ENCODE measurements at places on chromosomes 2 and 18.

GRCh38 chr18:44826418-44827259 is 146.0 kb downstream of the SETBP1 start:
- DNase-seq = peak; percentile 79

GRCh38 chr2:108573061-108573460 is 38.8 kb downstream of the LIMS1 start:
- no peak for DNase-seq

DNA sequence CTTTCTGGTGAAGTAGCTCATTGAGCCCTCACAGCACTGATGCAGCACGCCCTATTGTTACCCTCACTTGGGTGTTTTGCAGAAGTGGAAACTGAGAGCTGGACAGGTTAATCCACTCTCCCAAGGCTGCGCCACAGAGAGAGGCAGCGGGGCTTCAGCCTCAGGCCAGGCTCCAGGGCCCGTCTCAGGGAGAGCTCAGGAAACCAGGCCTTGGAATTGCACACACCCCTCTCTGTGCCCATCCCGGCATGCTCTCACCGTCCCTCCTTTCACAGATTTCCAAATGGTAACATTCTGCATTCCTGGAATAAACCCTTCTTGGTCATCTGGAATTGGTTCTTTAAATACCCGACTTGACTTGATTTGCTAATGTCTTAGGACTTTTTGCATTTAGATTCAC is 51.5 kb downstream of the TWIST2 start:
- no peak for DNase-seq

- DNase-seq = no peak
These were observed 476.4 kb upstream of the CHST9 start for GRCh38 chr18:27661320-27662018.

DNA sequence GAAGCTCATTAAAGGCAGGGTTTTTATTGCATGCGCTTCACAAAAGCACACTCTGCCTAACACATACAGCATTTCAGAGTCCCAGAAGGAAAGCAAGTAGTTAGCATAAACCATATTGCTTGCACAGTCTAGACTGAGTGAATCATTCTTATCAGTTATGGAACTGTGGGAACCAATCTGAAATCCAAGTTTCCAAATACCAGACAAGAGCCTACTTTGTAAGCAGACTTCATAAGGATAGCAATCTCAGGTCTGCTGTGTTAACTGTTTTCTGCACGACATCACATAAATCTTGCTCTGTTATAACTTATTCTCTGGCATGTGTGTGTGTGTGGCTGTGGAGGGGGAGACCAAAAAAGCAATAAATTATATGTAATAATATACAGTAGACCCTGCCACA is 608.1 kb upstream of the REG3G start:
- no peak for DNase-seq

DNA sequence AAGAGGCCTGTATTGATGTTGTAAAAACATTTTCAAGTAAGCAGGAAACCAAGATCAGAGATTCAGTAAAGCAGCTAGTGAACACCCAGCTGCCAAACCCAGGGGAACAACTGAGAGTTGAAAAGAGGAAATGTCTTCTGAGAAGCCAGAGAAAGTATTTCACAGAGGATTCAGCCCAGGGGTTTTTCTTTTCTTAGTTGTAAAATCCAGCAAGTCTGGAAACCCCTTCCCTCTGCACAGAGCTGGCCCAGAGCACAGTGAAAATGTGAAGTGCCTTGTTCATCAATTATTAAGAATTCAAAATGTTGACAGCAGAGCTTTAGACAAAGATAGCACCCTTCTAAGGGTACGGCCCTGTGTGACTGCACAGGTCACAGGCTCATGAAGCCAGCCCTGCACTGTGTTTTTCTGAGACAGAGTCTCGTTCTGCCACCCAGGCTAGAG is 28.4 kb downstream of the AFF3 start:
- DNase-seq = no peak

GRCh38 chr18:50560681-50561629 is 1.1 kb downstream of the MAPK4 start:
- DNase-seq = no peak

DNA sequence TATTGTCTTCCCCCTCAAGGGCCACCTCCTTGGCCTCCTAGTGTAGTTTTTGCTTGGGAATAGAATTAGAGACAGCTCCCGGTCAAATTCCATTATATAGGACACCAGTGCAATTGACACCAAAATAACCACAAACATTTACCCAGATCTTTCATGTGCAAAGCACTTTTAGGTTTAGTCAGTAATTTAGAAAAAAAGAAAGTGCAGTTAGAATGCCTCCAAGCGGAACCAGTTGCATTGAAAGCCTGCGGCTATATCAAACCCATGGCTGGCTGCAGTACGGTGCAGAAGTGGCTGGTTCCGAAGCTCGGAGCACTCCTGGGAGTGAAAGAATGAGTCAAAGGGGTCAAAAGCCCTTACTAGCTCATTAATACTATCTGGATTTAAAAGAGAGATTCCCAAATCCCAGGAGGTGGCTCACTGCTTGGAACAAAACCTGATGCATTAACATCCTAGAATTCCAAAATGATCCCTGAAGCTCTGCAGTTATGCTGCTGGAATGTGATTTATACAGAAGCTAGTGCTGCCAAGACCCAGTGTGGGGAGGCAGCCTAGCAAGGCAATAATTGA is 432.2 kb upstream of the KLHL29 start:
- DNase-seq = no peak

- DNase-seq = peak; percentile 76
These were observed 12.4 kb upstream of the GMCL1 start for GRCh38 chr2:69816923-69817542.

DNA sequence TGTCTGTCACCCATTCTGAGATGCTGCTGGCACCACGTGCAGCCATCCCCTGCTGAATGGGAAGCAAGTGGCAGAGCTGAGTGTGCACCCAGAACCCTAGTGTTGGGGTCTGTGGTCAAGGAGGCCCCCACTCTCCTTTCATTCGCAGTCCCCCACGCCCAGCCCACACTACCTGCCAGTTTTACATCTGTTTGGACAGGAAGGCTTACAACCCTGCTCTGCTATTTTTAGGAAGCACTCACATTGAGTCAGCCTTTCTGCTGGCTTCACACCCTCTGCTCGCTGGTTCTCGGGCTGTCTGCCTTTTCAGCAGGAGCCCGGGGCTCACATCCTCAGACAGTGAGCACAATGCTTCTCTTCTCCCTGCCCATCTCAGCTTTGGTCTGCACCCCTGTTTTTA is 10.7 kb upstream of the ADCY3 start:
- no peak for DNase-seq

- DNase-seq = no peak
These were observed 3.8 kb upstream of the SLC8A1 start for GRCh38 chr2:40455661-40456060.

DNA sequence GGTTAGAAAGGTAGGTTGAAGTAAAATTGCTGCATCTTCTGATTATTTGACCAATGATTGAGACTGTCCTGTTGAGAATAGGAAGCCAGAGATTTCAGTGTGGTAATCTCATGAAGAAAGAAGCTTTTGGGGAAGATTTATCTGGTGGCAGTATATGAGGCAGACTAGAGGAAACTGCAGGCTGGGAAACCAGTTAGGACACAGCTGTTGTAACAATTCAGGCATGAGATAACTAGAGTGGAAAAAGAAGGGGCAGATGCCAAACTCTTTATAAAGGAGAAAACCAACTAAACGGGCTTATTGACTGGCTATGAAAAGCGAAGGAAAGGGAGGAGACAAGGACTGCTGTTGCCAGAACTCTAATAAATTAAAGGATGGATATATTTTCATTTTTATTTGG is 155.6 kb downstream of the TTC27 start:
- DNase-seq = no peak

- DNase-seq = no peak
These were observed 16.3 kb upstream of the SCYGR2 start for GRCh38 chr2:227582369-227582768.
